ENCODE measurements at places on chromosomes 6 and 20. TPM values are rescaled to one million over a fixed set of nuclear protein-coding genes. Genes with fewer than 3 reads are reported as not detected.

GRCh38 chr6:92274588-92274987 is 1144.8 kb downstream of the EPHA7 start:
- DNase-seq, result no peak

GRCh38 chr20:32227306-32227705 is 19.6 kb downstream of the POFUT1 start:
- no peak for DNase-seq

- no peak for DNase-seq
These were observed 13.5 kb upstream of the SNAI1 start for GRCh38 chr20:49969234-49969633.

- DNase-seq, result no peak
These were observed 59.5 kb upstream of the MPC1 start for GRCh38 chr6:166442131-166442685.

FAM83C gene
- not detected for total RNA-seq

FAM184A gene
- under 0.01 TPM for total RNA-seq

RAB44 gene
- total RNA-seq, result under 0.01 TPM

PAK5 gene
- total RNA-seq, result not detected
